Skeletal muscle cell (primary cell): ENCODE measurements at places on chromosomes 13 and 19.

GRCh38 chr19:4018140-4018613 is 10.6 kb downstream of the PIAS4 start:
- no peak for DNase-seq

DNA sequence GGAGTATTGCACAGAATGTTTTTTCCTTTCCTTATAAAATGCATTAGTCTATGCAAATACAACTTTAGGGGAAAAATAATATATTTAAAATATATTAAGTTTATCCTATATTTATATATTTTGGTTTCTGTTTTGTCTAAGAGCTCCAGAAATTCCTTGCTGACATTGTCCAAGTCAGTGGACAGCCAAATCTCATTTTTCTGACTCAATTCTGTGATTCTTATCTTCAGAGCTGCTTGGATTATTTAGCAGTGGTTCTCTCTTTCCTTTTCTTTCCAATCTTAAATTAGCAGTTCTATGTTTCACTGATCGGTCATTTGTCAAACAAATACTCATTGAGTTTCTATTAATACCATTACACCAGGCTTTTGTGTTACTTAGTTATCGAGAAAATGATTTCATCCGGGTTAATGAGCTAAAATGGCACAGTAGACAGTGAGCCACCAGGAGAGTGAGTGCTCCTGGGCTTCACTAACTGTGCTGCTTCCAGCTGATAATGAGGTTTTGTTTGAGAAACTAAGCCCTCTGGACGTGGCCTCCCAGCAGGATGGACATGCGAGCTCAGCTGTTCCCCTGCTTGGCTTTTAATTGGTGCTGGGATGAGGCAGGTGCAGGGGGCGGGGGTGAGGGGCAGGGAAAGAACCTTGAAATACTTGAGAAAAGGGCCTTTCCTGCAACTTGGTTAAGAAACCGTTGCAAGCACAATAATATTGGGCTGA is 44.0 kb downstream of the ATP11A start:
- no peak for DNase-seq

DNA sequence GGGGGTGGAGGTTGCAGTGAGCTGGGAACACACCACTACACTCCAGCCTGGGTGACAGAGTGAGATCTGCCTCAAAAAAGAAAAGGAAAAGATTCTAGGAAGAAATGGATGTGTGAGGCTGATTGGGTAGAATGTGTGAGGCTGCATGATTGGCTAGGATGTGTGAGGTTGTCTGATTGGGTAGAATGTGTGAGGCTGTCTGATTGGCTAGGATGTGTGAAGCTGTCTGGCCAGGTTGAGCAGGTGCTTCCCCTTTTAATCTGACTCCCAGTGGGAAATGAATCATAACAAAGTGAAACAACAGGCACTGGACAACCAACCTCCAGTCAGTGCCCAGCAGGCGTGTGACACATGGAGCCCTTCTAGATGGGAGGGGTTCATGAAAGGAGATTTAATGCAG is 14.7 kb downstream of the C13orf46 start:
- DNase-seq = no peak

GRCh38 chr13:110262508-110263291 is 44.3 kb downstream of the COL4A1 start:
- no peak for DNase-seq

- no peak for DNase-seq
Measured at GRCh38 chr13:49607761-49608160, 20.5 kb upstream of the ARL11 start.

DNA sequence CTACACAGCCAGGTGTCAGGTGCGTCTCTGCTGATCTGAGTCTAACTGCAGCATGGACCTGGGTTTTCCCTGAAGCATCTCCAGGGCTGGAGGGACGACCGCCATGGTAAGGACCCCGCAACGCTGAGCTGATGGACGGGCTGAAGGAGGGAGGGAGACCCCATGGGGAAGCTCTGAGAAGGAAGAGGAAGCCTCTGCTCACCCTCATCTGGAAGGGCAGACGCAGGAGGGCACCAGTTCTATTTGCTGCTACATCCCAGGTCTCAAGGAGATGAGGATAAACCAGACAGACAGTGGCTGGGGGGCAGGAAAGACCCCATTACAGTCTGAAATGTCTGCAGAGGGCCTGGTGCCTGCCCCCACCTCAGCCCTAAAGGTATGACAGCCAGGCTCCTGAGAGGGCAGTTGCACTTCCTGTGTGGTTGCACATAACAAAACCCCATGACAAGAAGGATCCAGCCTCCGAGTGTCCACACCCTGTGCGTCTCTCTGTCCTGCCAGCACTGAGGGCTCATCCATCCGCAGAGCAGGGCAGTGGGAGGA is at the start of gene LILRA2:
LILRA2 (plus strand) TSS at position 461 of the 543 bp plus-strand sequence. CDS start 89 bp downstream, outside the sequence.
- DNase-seq = no peak

- DNase-seq = no peak
Measured at GRCh38 chr13:23050126-23050525, 130.7 kb upstream of the SGCG start.

- DNase-seq = no peak
Measured at GRCh38 chr13:41325752-41326151, 14.7 kb downstream of the NAA16 start.

- no peak for DNase-seq
Measured at GRCh38 chr19:58300620-58301019, 4.6 kb upstream of the ERVK3-1 start.

GRCh38 chr13:18948012-18948663 is 233.5 kb downstream of the TUBA3C start:
- no peak for DNase-seq

DNA sequence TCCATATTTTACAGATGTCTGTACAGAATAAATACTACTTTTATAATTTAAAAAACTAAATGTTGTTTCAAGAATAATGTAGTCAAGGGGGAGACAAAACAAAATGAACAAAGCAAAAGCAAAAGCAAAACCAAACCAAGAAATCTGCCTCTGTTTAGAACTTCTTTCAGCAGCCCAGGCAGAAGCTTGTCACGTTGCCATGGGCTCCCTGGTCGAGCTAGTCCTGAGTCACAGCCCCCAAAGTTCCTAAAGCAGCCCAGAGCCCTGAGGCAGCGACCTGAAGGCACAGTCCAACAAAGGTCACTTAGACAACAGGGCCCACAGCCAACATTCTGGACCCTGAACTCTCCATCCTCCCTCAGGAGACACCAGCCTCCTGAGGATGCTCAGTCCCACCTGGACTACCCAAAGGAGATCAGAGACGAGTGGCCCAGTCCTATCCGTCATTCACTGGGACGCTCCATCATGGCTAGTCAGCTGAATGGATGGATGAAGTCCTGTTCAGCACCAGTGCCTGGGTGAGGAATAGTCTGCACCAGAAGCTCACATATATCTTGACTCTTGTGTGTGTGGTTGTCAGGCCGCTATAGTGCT is 41.7 kb downstream of the SIAH3 start:
- DNase-seq = no peak

DNA sequence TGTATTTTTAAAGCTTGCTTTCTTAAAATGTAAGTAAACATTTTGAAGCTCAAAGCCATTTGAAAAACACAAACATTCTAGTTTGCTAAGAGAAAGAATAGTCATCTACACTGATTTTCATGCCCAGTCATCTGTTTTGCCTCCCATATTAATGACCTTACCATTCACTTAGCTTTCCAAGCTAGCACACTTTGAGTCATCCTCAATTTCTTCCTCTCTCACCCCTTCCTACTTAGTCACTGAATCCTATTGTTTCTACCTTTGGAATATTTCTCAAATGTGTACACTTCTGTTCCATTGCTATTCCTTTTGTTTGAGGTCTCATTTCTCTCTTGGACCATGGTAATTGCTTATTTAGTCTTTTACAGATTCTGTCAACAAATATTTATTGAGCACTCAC is 7.3 kb upstream of the HS6ST3 start:
- peak; percentile 3 for DNase-seq

- DNase-seq = peak; percentile 44
Measured at GRCh38 chr19:48123907-48124651, 13.5 kb upstream of the PLA2G4C start.

DNA sequence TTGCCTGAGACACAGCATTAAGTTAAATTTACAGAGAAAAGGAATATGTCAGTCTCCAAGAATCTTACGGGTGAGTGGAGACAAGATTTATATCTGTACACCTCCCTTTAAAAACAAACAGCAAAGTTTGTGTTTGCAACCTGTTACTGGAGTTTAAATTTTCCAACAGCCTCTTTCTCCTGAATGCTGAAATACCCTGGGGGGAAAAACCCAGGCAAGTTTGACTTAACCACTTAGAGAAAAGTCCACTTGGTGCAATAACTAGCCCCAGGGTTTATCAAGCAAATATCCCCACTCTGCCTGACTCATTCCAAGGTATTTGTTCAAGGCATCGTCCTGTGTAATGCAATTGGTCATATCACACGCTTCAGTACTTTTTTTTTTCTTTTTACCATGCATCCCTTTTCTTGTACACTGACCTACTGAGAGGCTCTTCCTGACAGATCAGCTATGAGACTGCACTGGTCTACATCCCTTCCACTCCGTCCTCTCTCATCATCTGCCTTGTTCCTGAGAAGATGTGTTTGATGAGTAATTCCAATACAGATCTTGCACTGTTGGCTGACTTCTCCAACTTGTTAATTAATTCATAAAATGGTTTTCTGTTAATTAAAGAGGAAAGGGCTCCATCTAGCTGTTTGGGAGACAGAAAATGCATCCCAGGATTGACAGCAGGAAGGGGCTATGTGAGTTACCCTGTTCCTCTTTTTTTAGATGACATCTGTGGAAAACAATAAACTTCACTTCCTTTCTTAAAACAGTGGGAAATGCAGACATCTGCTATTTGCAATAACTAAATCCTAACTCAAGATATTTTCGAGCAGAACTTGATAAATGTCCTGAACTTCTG is 212.5 kb upstream of the IRS2 start:
- peak; percentile 72 for DNase-seq

DNA sequence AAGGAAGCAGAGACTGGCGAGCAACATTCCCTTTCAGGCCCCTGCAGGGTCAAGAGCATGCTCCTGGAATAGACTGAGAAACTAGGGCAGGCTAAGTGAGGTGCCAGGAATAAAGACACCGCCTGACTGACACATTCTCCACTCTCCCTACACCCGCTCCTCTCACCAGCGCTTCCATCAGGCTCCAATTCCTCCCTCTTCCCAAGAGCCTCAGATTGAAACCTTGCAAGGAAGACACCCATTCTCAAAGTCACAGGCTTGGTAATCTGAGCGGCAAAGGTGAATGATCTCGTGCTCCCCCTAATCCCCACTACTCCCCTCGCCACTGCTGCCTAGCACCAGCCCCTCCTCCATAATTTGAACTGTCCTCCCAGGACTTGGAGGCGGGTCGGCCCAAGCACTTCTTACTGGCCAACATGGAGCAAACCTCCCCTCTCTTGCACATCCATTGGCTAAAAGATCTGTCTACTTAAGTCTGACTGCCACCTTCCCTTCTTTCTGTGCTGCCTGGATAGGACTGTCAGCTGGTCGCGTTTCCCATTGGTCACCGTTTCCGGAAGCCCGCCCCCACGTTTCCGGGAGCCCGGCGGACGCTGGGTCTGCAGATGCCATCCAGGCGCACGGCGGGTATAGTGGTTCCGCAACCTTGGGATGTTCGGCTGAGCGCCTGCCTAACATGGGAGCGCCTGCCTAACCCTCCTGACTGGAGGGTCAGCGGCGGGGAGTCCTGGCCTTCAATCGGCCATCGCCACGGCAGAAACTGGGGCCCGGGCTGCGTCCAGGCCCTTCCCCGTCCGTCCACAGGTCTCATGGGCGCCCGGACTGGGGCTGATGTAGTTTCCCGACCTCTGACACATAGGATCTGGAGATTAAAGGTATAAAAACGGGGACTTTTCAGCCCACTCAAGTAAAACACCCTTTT is 33.6 kb downstream of the ZNF383 start:
- DNase-seq = peak; percentile 98

- no peak for DNase-seq
Measured at GRCh38 chr13:60583196-60583888, 186.3 kb downstream of the TDRD3 start.

DNA sequence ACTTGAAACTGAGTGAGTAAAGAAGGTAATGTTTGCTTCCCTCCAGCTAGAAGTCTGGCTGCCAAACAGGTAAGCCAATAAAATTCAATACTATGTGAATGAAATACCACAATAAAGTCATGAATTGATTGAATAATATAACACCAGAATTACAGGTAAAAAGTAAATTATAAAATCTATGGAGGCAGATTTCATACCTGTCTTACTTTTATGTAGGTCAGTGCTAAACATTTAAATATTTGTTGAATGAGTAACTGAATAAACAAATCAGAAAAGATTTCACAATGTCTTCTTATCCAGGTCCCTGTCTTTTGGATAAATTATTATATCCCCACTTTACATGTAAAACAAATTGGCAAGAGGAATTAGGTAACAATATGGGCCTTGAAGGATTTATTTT is 62.7 kb downstream of the MICU2 start:
- DNase-seq = no peak

DNA sequence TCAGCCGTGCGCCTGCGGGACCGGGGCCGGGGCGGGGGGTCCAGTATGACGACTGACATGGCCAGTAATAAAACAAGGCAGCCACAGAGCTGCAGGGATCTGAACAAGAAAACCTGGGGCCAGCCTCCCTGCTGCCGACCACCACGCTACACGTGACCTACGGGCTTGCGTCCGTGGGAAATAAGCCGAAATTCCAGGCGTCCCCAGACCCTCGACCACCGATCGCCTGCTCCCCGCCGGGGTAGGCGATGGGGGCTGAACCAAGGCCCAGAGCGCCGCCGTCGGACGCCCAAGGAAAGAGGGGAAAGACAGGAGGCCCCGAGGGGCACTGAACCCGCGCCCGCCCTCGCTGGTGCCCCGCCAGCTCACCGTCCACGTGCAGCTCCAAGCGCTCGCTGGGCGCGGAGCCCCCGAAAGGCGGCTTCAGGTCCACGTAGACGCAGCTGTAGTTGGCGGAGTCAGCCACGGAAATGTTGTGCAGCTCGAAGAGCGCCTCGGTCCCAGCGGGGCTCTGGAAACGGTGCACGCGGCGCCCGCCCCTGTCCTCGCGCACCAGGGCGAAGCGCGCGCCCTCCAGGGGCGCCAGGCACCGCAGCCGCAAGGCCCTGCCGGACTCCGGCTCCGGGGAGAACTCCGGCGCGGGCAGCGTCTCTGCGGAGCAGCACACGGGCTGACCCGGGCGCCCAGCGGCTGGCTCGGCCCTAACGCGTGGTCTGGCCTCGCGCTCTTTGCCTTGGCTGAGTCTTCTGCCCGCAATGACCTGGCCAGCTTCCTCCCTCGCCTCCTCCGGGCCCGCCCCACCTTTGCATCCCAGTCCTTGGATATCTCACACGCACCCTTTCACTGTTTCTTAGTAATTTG is 3.1 kb downstream of the A1BG start:
- DNase-seq = no peak

- no peak for DNase-seq
Measured at GRCh38 chr13:43019811-43020210, 3.6 kb upstream of the DNAJC15 start.

DNA sequence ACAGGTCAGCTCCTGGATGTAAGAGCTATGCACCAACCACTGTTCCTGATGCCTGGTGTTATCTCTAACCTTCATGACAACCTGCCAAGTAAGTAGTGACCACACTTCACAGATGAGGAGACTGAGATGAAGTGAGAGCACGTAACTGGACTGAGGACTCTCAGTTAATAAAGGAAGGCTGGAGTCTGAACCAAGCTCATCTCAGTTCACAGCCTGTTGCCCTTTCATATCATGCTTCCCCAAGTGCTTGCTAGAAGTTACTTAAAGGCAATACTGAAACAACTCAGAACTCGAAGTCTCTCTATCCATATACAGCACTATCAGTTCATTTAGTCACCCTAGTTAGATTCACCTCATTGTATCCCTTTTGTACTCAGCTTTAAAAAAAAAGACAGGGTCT is 119.7 kb downstream of the ABCC4 start:
- DNase-seq = no peak
